Stimulated activated CD8-positive, alpha-beta memory T cell treated with anti-CD3 and anti-CD28 coated beads, Interleukin-2, amount 100 ng/mL, for 1 hour (primary cell): ENCODE measurements at places on chromosomes 7 and 10.

- no peak for DNase-seq
Measured at GRCh38 chr10:60162631-60163030, 227.0 kb downstream of the ANK3 start.

DNA sequence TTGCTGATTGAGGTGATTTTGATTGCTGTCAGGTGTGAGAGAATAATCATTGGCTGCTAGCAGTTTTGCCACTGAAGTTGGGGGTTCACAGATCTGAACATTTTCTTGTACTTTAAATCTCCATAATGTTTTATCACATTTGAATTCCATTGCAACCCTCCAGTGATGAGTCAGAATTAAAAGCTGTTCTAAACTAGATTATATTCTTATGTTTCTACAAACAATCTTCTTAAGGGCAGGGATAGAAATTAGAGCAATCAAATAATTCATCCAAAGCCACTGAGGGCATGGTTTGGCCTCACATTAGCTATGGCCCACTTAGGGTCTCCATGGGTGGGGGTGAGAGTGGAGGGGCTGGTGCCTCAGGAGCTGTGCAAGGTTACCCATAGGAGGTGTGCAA, 53.0 kb upstream of the RPA3 start:
- DNase-seq = no peak

DNA sequence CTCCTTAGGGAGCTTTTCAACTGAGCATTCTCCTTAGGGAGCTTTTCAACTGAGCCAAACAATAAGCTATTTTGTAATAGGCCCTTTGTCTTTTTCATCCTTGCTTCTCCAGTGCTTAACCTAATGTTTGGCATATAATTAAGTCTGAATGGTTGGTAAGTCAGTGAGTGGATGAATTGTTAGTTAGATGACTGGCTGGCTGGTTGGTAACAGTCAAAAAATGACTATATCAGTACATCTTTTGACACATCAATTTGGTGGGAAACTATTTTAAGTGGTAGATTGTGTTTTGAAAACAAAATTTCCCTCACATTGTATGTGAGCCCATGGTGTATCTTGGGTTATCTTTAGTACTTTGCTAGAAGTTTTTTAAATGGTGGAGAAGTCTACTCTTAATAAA, 16.4 kb downstream of the ING3 start:
- DNase-seq = no peak

- no peak for DNase-seq
Measured at GRCh38 chr10:111091833-111092232, 15.0 kb downstream of the ADRA2A start.

GRCh38 chr7:139913021-139913844, 84.2 kb downstream of the TBXAS1 start:
- no peak for DNase-seq

- no peak for DNase-seq
Measured at GRCh38 chr10:20656886-20657285, 240.2 kb downstream of the NEBL start.

DNA sequence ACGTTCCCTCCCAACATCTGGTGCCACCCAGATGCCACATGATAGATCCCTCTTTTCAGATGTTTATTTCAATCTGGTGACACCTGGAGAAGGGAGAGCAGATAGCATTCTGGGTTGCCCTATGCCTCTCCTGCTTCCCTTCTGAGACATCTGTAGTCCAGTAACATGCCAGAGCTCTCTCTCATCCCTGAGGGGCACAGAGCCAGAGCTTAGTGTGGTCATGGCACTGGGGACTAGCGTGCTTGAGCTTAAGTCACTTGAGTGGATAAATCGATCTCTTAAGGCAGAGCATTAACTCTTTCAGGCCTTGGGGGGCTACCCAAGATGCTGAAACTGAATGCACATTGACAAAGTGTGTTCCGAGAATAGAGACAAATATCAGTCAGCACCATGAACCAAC, 47.9 kb downstream of the WNT2 start:
- DNase-seq = no peak

DNA sequence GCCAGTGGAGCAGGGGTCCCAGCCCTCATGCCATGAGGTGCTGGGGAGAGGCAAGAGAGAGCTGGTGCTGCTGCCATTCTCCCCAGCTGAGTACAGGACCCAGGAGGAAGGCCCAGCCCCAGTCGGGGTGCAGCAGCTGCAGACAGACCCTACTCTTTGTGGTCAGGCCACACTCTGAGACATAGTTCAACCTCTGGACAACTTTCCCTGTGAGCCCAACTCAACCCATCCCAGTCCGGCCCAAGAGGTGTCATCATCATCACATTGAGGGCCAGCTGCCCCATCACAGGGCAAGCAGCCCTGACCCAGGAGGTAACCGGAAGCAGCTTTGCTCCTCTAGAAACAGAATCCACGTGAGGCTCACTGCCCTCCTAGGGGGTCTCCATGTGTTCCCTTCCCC, 133.8 kb upstream of the KCNMA1 start:
- no peak for DNase-seq

DNA sequence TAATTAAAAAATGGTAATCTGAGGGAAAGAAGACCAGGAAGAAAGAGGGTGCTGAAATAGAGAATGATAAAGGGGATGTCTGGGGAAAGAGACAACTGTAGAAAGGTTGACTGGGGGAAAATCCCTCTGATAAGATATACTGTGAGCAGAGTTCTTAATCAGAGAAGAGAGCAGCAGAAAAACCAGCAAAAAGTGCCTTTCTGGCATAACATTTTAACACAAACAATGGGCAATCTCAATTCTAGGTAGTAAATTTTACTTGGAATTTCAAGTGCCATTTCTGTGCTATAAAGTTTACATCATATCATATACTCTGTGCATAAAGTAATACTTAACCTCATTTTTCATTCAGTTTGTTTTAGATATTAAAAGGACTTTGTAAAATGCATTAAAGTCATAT, 251.9 kb upstream of the HGF start:
- no peak for DNase-seq

DNA sequence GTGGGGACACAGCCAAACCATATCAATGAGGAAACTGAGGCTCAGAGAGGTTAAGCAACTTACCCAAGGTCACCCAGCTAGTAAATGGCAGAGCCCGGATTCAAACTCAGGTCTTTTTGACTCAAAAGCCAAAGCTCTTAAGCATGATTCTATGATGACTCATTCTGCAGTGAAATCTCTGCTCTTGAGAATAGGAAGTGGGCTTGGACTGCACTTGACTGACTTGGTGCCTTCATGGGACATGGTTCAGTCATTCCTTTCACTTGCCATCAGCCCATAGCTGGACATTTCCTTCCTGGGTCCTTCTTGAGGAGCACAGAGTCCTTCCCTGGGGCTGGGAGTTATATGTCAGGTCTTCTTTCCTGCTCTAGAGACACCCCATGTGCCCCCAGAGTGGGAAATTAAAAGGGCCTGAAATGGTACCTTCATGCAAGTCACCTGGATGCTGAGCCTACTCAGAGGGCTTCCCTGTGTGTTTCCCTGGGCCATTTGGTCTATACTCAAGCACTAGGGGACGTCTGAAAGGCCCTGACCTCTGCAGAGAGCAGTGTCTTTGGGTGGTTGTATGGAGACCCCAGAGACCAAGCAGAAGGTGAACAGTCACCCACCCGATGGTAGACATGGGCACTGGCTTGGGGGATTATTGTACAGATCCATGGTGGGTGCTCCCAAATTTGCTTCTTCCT, 62.4 kb upstream of the SDK1 start:
- DNase-seq = no peak

- DNase-seq = peak; percentile 8
Measured at GRCh38 chr7:27661811-27662489, 733 bp downstream of the HIBADH start.

GRCh38 chr7:117673367-117673766, 193.5 kb downstream of the CFTR start:
- no peak for DNase-seq

DNA sequence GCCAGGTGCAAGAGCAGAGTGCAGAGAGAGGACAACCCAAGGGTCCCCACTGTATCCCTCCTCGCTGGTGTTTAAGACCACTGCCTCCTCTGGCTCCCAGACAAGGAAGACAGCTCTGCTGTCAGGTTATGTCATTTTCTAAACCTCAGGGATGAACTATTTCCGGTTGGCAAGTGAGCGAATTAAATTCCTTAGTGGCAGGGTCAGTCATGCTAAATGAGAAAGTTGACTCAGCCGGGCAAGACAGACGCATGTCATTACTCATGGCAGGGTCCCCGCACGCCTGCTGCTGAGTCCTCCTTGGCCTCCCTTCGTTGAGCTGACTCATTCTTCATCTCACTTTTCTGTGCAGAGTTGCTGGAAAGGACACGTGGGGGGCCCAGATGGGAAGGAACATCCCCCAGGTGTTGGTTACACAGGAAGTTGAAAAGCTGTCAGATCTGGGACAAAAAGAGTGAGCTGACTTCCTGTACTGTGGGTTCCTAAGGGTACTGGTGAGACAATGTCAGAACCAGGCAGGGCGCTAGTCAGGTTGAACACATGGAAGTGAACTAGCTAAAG, 47.1 kb upstream of the UCN3 start:
- DNase-seq = no peak

DNA sequence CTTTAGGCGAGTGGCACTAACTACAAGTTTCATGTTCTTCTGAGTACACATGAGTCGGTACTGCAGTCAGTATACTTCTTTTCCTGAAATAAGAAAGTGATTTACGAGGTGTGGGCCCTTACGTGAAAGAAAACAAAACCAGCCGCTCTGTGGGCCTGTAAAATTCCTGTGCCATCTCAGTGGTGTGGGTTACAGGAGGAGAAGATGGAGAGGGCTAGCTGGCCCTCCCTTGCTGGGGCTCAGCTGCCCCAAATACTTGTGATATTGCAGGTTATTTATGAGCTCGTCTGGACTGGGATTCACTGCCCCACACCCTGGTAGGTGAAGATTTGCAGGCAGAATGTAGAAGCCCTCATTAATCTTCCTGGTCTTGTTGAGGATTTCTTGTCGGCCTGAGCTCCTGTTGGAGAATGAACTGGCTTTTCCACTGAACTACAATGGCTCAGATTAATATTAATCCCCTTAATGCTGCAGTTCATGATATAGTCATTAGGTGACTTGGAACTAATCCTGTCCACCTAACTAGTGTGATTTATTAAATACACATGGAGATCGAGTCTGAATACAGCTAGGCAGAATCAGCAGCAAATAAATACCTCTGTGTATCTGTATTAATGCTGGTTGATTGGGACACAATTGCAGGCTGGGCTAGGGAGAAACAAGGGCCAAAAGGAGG, 68.0 kb downstream of the GBF1 start:
- no peak for DNase-seq
